ENCODE measurements at places on chromosomes 1 and 21.

DNA sequence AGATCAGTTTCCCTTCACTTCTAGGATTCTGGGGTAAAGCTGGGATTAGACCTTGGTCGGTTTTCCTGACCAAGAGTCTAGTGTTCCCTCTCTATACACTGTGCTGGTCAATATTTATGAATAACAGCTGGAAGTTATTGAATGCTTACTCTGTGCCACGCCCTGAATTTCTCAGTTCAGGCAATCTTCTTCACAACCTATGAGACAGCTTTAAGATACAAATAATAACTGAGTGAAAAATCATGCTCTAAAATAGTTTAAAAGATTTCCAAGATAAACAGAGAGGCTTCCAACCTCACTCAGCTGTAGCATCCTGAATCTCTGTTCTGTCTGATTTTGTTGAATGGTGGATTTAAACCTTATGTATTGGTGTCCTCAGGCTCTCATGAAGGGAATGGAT is 72.2 kb downstream of the GNG12 start:
- DNase-seq: no peak

DNA sequence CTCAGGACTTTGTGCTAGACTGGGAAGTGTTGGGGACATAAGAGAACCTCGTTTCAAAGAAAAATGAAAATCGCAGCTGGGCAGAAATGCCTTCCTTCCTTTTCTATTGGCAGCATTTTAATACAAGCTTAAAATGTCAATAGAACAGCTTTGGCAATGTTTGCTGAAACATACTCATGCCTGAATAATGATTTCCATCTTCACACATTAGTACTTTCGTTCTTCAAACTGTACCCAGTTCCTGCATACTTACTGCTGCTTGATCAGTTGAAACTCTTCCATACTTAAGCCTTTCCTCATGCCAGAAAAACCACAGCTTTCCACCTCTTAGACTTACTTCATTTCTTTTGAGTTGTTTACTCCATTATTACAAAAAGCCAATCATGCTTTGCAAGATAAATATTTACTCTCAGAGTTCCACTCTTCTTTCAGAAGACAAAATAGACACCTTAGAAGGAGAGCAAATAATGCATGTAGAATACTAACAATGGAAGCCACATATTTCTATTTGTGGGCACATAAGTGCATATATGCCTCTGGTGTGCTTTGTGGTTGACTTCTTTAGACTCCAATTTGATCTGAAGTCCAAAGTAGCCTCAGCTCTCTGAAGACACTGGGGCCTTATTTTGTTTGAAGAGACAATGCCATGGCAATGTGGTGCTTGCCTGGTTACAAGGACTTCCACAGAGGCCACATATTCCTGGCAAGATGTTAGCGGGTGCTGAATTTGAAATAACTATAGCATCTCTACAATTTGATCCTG is 22.7 kb upstream of the CD55 start:
- DNase-seq: no peak

GRCh38 chr21:28763809-28764418 is 228.8 kb downstream of the LTN1 start:
- no peak for DNase-seq

DNA sequence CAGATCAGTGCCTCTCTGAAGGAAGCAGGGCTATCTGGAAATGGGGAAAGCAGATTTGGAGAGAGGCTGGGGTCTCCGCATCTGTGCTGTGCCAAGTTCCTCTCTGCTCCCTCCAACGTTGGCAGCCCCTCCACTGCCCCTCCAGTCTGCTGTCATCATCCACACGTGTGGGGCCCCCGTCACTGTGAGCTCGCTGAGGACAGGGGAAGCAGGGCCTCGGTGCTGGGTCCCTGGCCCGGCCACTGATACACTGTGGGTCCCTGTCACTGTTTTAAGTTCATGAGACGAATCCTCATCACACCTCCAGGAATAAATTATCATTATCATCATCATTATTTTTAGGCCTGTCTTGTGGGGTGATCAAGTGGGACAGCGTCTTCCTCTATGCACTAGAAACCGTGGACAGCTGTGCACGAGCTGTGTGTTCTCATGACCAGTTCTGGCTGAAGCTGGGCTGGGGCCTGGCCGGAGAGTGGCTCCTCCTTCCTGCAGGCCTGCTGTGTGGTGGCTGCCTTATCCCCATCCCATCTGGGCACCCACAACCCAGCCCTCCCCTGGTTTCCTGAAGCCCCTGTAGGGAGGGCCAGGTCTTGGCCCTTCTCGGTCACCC is 52.2 kb downstream of the DMRTB1 start:
- DNase-seq: no peak

DNA sequence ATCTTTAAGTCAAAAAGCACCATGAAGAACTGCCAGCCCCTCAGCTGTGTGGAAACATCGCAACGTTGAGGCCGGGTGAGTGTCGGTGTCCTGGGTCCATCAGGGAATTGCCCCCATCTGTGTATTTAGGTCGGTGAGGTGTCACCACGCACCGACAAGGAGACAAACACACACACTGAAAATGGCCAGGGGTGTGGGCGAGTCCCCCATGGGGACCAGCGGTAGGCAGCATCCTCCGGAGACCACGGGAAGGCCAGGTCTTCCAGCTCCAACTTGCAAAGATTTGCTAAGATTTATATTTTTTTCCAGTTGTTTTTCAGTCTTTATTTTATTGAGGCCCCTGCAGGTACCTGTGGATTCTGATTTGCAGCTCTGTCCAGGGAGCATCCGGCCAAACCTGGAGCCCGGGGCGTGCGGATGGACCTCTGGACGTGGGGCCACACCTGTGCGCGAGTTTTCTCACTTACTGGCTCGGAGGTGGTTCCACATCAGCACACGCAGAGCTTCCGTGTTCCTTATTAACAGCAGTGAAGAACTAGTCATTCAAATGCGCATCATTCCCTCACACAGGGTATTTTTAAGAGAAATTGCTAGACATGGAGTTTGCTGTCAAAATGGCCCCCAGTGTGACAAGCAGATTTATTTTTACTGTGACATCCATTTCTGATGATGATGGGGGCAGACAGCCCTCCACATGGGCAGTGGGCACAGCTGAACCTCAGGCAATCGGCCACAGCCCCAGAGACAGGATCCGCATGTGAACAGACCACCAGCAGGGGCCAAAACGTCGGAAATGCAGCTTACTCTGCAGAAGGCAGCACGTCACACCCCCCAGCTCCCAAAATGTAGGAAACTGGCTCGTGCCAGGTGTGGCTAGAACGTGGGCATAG is 17.2 kb upstream of the SLC19A1 start:
- no peak for DNase-seq

Measured in GOT3 (cell line).